Posterior vena cava (tissue), 2 donors: ENCODE measurements at places on chromosomes 7 and 10. TPM values are rescaled to one million over a fixed set of nuclear protein-coding genes. Genes with fewer than 3 reads are reported as not detected.

ARHGAP12 gene
- total RNA-seq: 27.6 TPM

DNA sequence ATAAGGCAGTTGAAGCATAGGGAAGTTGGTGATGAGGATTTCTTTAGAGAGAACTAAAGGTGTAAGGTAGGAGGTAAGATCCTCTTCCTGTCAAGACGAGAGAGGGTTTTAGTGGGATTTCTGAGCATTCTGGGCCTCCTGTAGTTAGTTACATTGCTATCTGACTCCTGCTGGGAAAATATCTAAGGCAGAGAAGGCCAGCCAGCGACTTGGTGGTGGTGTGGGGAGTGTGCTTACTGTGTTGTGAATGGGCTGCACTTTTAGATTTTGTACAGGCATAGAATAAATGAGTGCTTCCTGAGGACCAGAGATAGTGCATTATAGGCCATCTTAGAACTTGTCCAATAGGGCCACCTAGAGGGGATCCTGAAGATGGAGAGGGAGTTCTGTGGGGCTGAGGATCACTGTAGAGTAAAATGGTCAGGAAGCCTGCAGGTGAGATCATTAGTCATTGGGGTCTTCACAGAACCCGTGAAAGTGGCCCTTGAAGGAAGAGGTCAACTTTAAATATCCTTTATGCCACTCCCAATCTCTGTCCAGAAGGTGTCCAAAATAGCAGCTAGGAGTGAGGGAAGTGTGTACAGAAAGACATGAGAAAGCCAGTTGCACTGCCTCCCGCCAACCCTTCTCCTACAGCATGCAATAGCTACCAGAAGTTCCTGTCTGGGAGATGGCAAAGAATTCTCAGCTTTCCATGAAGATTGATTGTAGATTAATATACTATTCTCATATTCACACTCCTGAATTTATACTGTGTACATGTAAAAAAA lies 266.6 kb downstream of the POLR1F start:
- DNase-seq: no peak

DNA sequence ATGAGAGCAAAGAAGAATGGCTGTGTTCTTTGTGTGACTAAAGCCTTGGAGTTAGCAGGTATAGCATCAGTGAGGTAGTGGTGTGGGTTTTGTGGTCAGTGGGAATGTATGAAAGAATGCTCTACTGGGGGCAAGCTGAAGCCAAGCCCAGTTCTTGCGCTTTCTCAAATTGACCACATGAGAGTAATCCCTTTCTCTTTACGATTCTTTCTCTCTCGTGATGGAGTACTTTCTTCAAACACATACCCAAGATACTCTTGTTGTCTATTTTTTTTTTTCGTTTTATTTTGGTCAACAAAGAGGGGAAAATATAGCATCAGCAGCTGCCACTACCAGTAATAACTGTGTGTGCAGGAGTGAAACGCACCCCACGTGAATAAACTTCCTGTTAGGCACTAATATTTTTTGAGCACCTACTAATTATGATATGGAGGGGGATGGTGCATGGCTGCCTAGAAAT lies 8.4 kb upstream of the PANK1 start:
- DNase-seq: no peak

DNA sequence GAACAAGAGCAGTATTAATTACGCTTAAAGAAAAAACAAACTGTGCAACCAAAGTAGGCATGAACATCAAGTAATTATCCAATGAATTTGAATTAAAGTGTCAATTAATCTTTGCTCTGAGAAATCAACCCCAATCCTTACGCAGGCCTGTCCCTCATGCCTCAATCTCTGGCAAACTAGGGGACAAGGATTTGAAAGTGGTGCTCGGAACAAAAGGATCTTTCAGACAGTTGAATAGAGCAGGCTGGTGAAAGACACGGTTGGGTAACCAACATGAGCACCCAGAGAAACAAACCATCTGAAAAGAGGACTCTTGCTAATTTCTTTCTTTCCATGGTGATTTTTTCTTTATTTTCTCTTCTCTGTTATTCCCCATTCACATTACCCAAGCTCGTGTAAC lies 203.5 kb upstream of the PHF14 start:
- no peak for DNase-seq

GRCh38 chr7:87328281-87328680 lies 17.2 kb upstream of the CROT start:
- no peak for DNase-seq

GRCh38 chr7:70480927-70481569 lies 650.9 kb upstream of the GALNT17 start:
- DNase-seq: no peak

DNA sequence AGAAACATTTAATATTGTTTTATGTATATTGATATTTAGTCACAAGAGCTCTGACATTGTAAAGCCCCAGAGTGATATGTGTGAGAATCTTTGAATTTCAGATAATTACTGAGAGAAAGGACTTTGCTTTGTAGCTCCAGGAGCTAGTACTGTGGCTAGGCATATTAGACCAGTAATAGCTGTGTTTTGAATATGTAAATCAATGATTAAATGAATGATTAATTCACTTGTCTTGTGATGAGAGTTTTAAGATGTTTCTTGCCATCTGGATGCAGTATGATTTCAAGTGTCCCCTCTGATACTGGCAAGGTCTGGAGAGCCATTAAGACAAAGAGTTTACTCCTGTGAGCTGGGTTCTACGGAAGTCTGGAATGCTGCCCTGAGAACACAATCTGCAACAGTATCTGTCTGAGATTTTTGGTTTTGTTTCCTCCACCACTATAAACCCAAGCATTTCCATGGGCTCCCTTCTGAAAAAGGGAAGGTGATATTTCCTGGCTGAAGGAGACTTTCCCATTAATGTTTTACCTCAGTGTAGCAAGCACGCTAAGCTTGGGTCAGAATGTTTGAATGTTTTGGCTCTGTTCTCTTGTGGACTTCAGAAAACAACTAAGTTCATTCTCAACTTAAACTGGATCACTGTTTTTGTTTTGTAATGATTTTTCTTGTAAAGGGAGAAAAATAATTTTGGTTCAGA lies 61.3 kb upstream of the BICC1 start:
- no peak for DNase-seq

DNA sequence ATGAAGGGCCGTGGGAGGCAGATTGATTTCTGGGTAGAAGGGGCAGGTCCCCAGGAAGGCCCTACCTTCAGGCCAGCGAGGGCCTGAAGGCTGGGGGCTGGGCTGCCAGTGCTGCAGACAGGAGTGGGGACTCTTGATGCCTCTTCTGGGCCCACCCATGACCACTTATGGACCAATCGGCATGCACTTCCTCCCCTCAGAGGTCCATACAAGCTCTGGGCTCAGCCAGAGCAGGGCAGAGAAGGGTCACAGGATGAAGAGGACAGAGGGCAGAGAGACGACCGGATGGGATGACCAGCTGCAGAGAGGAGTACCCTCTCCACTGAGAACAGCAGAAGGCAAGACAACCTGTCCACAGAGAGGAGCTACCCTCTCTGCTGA lies 120.1 kb downstream of the DYNC2I1 start:
- no peak for DNase-seq

GRCh38 chr7:84949501-84949900 lies 237.4 kb downstream of the SEMA3D start:
- DNase-seq: no peak

GRCh38 chr10:2963889-2964631 lies 103.3 kb upstream of the PFKP start:
- DNase-seq: no peak
